Occipital lobe (tissue), 3 donors: ENCODE measurements at places on chromosomes 16 and 17. TPM values are rescaled to one million over a fixed set of nuclear protein-coding genes. Genes with fewer than 3 reads are reported as not detected.

Gene SNAI3
- 0.16 TPM for total RNA-seq

GRCh38 chr17:82874011-82874835 is 34.4 kb upstream of the ZNF750 start:
- no peak for DNase-seq

Gene ZG16B
- 0.47 TPM for total RNA-seq

DNA sequence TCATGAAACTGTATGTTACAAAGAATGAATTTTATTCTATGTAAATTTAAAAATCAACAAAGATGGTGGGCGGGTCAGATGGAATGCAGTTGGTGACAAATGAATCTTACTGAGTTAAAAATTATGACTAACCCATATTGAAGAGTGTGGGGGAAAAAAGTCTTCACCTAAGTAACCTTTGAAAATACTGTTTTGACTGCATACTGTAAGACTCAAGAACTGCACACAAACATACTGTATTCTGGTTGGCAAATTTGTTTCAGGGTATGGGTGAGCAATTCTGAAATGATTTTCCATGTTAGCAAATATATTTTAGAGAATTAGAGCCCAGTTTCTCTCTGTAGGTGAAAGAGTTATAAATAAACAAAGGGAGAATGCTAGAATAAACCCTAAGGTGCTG is 153.7 kb upstream of the KCNJ18 start:
- no peak for DNase-seq

GRCh38 chr16:185691-186090 is 5.4 kb downstream of the HBQ1 start:
- DNase-seq: no peak

DNA sequence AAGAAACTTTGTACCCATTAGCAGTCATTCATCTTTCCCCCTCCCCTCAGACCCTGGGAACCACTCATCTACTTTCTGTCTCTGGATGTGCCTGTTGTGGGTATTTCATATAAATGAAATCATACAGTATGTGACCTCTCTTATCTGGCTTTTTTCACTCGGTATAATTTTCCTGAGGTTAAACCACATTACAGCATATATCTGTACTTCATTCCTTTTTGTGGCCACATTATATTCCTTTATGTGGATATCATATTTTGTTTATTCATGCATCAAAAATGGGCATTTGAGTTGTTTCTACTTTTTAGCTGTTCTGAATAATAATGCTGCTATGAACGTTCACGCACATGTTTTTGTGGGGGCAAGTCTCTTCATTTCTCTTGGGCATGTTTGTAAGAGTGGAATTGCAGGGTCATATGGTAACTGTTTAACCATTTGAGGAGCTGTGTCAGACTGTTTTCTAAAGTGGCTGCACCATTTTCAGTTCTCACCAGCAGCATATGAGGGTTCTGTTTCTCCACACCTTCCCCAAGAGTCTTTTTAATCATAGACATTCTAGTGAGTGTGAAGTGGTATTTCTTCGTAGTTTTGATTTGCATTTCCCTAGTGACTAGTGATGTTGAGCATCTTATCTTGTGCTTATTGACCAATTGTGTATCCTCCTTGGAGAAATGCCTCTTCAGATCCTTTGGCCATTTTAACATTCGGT is 3.8 kb downstream of the SNX29 start:
- no peak for DNase-seq

Gene EFNB3
- total RNA-seq: 13.7 TPM

Gene KRT24
- not detected for total RNA-seq

Gene SRL
- total RNA-seq: 0.16 TPM

Gene BTBD17
- total RNA-seq: 4.5 TPM

GRCh38 chr17:33234930-33235685 is 58.0 kb downstream of the ASIC2 start:
- peak; percentile 82 for DNase-seq

GRCh38 chr16:27690608-27691007 is 140.7 kb downstream of the KATNIP start:
- peak; percentile 18 for DNase-seq

GRCh38 chr17:39231591-39232551 is 6.1 kb upstream of the STAC2 start:
- DNase-seq: no peak

Gene C17orf50
- not detected for total RNA-seq

Gene PTGES3L
- total RNA-seq: 1.2 TPM

- DNase-seq: no peak
Measured at GRCh38 chr17:43832168-43832975, 574 bp downstream of the MPP3 start.

GRCh38 chr17:7224110-7224509 is 4.4 kb downstream of the ACADVL start:
- no peak for DNase-seq

Gene HOXB2
- 0.16 TPM for total RNA-seq

DNA sequence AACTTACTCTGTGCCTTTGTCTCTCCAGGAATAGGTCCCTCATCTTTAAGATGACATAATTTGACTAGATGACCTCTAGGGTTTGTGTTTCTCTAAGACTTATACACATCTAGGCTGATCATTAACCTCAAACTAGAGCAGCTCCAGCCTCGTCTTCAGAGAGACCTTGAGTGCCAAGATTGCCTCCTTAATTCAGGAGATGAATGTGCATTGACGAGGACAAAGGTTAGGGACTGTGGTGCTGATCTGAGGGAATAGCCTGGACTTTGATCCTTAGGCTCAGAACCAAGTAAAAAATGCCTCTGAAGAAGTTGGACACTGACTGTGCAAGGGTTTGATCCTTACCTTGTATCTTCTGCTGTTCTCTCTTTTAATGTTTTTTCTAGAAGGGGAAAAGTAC is 17.2 kb upstream of the ASIC2 start:
- DNase-seq: no peak

Gene EFCAB13
- total RNA-seq: 16.8 TPM

Gene CCL14
- not detected for total RNA-seq

GRCh38 chr16:10745841-10746240 is 2.2 kb downstream of the NUBP1 start:
- DNase-seq: no peak
